ENCODE measurements at places on chromosomes 2 and 18.

GRCh38 chr2:237055386-237056100, 30.1 kb upstream of the COPS8 start:
- no peak for DNase-seq

DNA sequence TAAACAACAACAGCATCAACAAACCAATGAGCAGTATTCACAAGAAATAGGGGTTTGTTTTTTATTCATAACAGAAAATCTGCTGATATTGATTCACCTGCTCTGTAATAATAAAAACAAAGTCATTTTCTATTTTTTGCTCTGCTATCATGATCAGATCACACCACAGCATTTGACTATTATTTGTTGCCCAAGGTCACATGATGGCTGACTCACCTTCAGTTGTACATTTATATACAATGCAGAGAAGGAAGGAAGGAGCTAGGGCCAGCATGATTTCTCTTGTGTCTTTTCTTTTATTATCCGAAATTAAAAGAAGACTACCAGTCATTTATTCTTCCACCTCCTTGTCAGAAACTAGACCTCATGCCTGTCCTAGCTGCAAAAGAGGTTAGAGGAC, 1427.7 kb upstream of the CELF4 start:
- DNase-seq = no peak

- no peak for DNase-seq
These were observed 16.3 kb downstream of the SLC8A1 start for GRCh38 chr2:40435426-40436092.

- peak; percentile 37 for DNase-seq
These were observed 132.7 kb upstream of the HS6ST1 start for GRCh38 chr2:128451084-128452023.

DNA sequence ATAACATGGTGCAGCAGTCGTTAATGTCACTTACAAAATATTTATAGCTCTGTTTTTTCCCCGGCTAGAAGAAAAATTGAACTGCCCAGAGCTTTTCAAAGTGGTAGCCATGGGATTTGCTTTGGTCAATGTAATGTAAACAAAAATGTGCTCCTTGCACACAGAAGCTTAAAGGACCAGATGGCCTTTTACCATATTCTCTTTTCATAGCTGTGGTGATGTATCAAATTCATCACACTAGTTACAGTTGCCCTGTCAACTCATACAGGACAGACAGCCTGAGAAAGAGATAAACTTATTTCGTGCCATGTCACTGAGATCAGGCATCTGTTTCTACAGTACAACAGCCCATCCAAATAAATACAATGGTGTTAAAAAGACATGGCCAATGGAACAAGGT, 368.1 kb upstream of the CDH19 start:
- no peak for DNase-seq

GRCh38 chr2:103445347-103445746, 683.5 kb downstream of the TMEM182 start:
- no peak for DNase-seq

GRCh38 chr2:144624451-144624850, 104.5 kb upstream of the ZEB2 start:
- DNase-seq = no peak

GRCh38 chr2:10824191-10824590, 11.6 kb upstream of the PDIA6 start:
- no peak for DNase-seq

- no peak for DNase-seq
These were observed 632.9 kb upstream of the CELF4 start for GRCh38 chr18:38198526-38198925.

Measured in ecto neural progenitor cell (in vitro differentiated cells).